SK-N-SH treated with all-trans-retinoic acid at 6 μM for 48 hours (cell line): ENCODE measurements at places on chromosomes 12 and 14.
A peak's percentile ranks its signal among the peaks of the same experiment; 100 is the strongest.

DNA sequence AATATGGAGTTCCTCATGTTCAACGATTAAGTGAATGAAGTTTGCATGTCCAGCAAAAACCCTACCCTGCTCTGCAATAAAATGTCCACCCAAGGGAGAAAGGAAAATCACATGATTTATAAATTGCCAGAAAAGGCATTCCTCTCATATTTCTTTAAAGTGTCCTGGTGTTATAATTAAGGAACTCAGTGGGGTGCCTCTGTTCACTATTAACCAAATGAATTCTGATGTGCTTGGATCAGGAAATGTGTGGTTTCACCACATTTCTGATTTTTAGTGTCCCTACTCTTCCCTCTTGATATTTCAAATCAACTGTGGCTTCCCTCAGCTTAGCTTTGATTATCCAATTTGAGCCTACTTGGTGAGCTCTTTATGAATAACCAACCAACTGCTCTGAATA, 208.1 kb downstream of the PHLDA1 start:
- ATAC-seq, result no peak

DNA sequence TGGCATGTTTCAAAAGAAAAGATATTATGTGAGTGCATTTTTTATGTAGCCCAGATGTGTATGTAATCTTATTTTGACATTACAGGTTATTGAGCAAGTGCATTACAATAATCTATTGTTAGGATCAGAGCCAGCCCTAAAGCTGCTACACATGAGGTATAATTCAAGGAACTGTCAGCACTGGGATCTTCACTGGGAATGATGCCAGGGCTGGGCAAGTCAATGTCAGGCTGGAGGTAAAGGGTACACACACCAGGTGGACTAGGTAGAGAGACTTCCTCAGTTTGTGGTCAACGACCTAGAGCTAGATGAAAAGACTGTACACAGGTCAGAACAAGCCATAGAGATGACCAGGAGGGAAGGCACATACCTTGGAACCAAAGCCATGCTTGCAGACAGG, 15.4 kb downstream of the TRIM9 start:
- ATAC-seq, result peak; percentile 44; the same call in 2 of the 3 replicates

DNA sequence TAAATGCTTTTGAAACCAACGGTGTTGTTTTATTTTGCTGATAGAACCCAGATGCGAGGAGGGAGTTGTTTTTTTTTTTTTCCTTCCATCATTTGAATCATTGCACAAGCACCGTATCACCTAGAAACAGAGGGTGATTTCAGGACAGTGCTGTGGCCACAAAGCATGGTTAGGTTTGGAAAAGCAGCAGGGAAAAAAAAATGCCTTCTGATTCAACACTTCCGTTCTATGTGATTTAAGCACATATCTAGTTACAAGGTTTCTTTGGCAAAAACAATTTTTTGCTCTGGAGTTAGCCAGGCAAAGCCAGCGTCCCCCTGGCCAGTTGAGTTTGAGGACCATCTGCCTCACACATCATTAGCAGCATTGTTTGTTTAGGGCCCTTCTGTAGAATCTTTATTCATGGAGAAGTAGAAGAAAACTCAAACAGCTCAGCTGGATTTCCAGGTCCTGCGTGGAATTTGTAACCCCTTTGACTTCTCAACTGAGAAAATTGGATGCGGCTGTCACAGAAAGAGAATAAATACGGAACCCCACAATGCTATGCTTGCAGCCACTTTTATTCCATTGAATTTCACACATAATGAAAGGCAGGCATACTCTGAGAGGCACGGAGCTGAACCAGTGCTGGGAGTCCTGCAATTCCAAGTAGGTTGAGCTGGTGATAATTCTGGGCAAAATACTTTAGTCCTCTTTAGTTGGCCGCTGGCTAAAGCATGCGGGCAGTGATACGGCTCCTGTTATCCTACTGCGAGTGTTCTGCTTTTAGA, 17.0 kb upstream of the WNT5B start:
- ATAC-seq, result peak; percentile 90

GRCh38 chr14:62592877-62593276, 452.4 kb downstream of the KCNH5 start:
- ATAC-seq, result no peak

DNA sequence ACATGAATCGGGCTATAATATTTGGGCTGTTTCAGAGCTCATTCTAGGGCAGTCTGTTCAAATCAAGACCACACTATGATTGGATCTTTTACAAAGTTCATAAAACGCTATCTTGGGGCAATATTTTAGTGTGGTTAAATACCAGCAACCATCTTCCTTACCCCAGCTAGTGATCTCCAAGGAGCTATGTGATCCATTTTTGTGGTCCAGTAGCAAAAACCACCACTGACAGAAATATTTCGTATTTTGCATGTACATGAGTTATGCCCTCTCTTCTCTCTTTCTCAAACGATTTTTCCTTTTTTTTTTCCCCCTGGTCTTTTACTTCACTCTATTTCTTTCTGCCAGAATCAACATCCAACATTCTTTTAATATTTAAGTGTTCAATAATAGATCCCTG, 280.6 kb upstream of the KITLG start:
- ATAC-seq, result no peak

DNA sequence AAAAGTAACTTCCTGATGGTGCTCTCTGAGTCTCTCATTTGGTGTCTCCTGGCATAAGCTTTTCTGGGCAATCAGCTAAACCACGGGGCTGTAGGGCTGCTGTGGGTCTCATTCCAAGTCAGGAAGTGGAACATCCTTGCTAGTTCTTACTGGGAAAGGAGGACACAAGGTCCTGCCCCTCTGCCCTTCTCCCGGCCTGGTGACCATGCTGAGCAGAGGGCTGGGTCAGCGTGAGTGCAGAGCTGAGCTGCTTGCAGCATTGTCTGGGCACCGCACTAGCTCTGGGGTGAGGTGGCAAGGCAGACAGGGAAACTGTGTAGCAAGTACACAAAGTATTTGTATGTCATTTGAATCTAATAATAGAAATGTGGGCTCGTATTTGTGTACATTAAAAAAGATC, 45.0 kb upstream of the ASPG start:
- ATAC-seq, result no peak

- ATAC-seq, result no peak
These were observed at the start of gene CLEC2B for GRCh38 chr12:9869307-9870161. CLEC2B (minus strand) TSS chr12:9869354.

DNA sequence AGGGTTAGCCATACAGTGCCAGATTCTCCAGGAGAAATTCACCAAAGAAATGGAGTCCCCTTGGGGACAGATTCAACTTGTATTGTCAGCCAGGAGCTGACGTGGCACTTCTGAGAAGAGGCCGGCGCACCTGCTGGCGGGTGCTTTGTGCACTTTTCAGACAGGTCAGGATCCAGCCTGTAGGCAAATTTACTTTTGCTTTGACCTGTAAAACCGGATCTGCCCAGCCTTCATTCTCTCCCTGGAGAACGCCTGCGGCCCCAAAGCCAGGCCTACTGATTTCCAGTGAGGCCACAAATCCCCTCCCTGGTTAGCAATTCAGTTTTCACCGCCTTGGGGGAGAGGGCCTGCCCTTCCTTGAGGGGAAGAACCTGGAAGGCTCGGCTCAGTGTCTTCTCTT, 17.4 kb downstream of the P2RX4 start:
- ATAC-seq, result no peak

DNA sequence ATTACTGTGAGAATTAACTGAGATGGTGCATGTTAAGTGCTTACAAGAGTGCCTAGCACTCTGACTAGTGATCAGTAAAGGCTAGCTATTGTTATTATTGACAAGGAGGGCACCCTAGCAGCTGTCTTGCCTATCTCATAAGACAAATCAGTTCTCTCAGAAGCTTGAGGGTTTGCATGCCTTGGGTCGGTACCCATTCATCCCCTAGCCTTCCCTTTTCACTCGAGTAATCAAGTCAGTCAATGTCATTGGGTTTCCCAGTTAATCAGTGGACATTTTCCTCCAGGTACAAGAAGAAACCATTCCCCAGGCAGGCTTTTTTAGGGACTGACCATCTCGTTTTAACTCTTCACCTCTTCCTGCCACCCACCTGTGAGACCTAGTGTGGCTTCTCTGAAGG, 10.4 kb upstream of the TFCP2 start:
- ATAC-seq, result no peak

GRCh38 chr14:104143521-104144452, 5.4 kb downstream of the KIF26A start:
- ATAC-seq, result no peak

DNA sequence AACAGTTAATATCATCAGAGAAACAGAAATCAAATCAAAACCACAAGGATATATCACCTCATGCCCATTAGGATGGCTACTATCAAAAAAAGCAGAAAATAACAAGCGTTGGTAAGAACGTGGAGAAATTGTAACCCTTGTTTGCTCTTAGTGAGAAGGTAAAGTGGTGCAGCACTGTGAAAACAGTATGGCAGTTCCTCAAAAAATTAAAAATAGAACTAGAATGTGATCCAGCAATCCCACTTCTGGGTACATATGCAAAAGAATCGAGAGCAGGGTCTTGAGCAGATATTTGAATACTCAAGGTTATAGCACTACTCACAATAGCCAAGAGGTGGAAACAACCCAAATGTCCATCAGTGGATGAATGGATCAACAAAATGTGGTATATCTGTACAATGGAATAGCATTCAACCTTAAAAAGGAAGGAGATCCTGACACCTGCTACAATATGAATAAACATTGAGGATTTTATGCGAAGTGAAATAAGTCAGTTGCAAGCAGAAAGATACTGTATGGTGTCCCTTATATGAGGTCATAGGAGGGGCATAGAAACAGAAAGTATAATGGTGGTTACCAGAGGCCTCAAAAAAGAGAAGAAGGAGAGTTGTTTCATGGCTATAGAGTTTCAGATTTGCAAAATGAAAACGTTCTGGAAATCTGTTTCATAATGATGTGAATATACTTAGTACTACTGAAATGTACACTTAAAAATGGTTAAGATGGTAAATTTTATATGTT, 131.0 kb upstream of the EEA1 start:
- no peak for ATAC-seq

GRCh38 chr12:64624035-64624434, 13.7 kb downstream of the RASSF3 start:
- ATAC-seq, result no peak

DNA sequence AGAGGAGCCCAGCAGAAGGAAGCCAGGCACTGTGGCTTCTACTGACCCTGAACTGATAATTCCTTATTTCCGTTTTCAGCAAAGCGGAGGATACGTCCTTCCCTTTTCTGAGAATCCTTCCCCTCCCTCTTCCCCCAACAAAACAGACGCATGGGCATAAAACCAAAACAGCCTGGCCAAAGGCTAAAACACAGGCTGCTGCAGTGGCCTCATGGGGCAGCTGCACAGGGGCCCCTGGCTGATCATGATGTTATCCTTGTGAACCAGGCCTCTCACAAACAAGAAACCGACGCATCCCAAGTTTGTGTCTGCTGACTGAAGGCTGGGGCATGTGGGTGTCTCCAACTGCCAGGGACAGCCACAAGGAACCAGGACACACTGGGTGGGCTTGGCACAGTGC, 23.4 kb upstream of the STON2 start:
- no peak for ATAC-seq

GRCh38 chr14:51095854-51096823, 1.2 kb upstream of the TRIM9 start:
- peak; percentile 6; the same call in 1 of the 3 replicates for ATAC-seq

- ATAC-seq, result no peak
These were observed 15.7 kb upstream of the STAC3 start for GRCh38 chr12:57266681-57267080.

DNA sequence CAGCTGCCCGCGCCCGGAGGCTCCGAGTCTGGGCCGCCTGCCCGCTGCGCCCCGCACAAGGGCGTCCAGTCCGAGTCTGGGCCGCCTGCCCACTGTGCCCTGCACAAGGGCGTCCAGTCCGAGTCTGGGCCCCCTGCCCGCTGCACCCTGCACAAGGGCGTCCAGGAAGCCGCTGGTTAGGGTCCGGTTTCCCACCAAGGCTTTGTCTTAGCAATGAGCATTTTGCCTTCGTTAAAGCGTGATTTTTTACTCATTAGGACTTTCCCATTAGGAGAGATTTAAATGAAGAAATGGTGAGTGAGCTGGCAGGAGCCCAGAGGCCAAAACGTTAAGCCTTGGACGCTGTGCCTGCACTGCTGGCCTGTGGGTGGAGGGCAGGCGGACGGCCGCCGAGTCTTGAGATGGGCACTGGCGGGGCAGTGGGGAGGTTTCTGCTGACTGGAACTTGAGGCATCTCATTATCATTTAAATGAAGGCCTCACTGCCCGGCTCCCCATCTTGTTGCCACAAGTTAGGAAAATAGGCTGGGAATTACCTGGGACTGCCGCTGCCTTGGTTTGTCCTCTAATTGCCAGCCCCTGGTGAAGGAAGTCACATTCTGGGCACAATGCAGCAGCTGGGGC, 36.0 kb downstream of the FBRSL1 start:
- ATAC-seq, result no peak

DNA sequence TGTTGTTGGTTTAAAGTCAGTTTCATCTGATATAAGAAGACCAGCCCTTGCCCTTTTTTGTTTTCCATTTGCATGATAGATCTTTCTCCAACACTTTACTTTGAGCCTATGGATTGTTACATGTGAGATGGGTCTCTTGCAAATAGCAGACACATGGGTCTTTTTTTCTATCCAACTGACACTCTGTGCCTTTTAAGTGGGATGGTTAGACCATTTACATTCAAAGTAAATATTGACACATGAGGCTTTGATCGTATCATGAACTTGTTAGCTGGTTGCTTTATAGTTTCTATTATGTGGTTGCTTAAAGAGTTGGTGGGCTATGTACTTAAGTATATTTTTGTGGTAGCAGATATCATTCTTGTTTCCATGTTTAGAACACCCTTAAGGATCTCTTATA, 213.4 kb upstream of the G2E3 start:
- ATAC-seq, result no peak

DNA sequence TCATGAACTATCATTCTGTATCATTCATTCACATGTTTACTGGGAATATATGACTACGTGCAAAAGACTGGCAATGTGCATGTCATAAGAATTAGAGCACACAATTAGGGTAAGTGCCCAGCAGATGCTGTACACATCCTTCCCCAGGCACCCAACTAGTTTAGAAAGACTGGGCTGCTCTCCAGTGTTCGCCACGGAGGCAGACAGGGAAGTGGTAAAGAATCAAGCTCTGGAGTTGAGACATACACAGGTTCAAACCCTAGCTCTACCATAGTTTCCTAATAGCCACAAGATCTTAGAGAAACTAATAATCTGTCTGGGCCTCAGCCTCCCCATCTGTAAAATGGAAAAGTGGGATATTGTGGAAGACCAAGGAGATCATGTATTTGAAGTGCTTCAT, 6.8 kb downstream of the TMCC3 start:
- ATAC-seq, result no peak

DNA sequence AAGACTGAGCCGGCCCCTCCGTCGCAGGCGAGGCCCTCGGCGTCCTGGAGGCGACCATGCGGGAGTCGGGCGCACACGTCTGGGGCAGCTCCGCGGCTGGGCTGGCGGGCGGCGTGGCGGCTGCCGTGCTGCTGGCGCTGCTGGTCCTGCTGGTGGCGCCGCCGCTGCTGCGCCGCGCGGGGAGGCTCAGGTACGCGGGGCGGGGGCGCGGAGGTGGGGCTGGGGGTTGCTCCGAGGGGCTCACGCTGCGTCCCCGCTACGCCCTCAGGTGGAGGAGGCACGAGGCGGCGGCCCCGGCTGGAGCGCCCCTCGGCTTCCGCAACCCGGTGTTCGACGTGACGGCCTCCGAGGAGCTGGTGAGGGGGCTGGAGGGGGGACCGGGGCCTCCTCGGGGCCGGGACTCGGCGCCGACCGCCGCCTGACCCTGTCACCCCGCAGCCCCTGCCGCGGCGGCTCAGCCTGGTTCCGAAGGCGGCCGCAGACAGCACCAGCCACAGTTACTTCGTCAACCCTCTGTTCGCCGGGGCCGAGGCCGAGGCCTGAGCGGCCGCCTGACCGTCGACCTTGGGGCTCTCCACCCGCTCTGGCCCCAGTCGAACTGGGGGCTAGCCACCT, 7.8 kb downstream of the AMN start:
- peak; percentile 23 for ATAC-seq

- ATAC-seq, result no peak
These were observed 10.1 kb downstream of the VDR start for GRCh38 chr12:47894652-47895051.
